ENCODE measurements at places on chromosomes 16 and 17.

GRCh38 chr16:30006095-30006473 lies 4.7 kb downstream of the DOC2A start:
- no peak for DNase-seq

DNA sequence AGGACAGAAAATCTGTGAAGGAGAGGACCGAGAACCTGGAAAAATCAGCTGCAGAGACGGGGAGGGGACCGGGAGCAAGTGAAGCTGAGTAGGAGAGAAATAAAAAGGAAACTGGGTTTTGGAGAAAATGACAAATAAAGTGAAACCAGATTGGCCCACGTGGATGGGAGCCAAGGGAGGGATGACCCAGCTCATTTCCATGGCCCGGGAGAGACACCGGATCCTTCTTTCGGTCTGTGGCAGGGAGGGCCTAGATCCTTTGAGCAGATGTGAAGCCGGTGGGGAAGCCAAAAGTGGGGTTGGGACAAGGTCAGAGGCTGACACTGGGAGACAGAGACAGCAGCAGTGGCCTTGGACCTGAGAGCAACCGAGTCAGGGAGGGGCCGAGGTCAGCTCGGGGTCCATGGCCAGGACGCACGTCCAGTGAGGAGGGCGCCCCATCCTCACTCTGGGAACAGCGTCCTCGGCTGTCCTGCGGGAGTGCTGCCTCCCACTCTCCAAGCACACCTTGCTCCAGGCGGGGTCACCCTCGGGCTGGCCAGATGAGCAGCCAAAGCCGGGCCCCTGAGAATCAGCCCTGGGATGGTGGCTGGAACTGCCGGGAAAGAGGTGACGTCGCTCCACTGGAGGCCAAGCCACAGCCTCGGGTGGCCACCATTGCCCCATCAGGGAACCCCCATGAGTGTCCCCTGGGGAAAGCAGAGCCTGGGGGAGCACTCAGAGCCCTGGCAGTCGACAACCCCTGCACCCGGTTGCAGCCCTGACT lies 50.8 kb upstream of the CDR2 start:
- DNase-seq = no peak

- DNase-seq = peak; percentile 95
Observed at GRCh38 chr17:59565171-59565958, at the start of gene DHX40. Gene DHX40, plus strand, starts transcription at chr17:59565610. Its CDS starts 62 bp downstream, at chr17:59565672.

- no peak for DNase-seq
Observed at GRCh38 chr17:17387498-17388362, 84.6 kb downstream of the NT5M start.

- peak; percentile 81 for DNase-seq
Observed at GRCh38 chr17:18960803-18961511, 9.0 kb downstream of the SLC5A10 start.

GRCh38 chr16:14307527-14308367 lies 236.6 kb downstream of the MRTFB start:
- no peak for DNase-seq

DNA sequence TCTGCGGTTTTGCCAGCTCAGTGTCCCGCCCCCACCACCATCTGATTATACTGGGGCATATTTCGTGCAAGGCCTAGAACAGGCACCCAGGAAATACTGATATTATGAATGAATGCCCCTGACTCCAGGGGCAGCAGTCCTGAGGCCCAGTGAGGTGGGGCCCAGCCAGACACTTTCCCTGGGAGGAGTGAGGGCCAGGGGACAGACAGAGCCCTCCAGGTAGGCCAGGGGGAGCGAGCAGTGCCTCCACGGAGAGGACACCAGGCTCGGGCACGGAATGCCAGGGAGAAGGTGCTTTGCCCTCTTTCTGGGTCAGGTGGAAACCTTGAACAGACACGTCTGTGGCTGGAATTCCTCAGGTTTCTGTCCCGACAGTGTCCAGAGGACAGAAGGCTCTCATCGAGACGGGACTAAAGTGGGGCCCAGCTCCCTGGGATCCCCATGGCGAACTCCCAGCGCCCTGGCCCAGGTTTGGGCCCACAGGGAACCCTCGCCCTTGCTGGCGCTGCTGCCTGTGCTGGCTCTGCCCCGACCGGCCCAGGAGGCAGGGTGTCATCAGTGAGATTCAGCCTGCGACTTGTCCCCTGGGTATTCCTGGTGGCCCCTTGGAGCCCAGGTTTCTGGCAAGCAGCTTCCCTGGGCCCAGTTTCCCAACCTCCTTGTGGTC lies 4.3 kb downstream of the KATNB1 start:
- no peak for DNase-seq

DNA sequence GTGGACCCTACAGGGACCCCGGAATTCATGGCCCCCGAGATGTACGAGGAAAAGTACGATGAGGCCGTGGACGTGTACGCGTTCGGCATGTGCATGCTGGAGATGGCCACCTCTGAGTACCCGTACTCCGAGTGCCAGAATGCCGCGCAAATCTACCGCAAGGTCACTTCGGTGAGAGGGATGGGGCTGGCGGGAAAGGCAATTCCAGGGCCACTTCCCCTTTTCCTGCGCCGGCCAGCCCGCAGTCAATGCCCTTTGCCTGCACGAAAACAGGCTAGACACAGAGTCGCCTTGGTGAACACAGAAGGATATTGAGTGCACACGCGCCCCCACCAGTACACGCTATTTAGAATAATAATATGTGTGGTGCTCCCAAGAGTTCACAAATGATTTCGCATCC lies 4.0 kb downstream of the WNK4 start:
- no peak for DNase-seq

- DNase-seq = no peak
Observed at GRCh38 chr16:83653785-83654184, 154.0 kb upstream of the HSBP1 start.

GRCh38 chr17:75694536-75694935 lies 26.7 kb upstream of the ITGB4 start:
- no peak for DNase-seq

GRCh38 chr16:11204513-11205047 lies 51.4 kb downstream of the SOCS1 start:
- DNase-seq = no peak

DNA sequence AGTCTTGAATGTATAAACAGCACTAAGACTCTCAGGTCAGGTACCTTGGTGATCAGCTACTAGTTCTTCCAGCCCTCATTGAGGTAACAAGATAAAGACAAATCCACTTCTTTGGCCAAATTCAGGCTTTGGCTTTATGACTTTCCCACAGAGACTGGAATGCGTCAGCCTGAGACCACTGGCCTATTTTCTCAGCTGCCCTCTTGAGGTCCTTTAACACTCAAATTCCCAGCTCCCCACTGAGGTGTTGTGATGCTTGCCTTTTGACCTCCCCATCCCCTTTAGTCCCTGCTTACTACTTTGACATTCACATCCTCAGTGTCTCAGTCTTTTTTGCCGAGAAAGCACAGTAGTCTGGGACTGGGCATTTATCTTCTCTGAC lies 10.6 kb downstream of the TNFAIP1 start:
- DNase-seq = no peak

DNA sequence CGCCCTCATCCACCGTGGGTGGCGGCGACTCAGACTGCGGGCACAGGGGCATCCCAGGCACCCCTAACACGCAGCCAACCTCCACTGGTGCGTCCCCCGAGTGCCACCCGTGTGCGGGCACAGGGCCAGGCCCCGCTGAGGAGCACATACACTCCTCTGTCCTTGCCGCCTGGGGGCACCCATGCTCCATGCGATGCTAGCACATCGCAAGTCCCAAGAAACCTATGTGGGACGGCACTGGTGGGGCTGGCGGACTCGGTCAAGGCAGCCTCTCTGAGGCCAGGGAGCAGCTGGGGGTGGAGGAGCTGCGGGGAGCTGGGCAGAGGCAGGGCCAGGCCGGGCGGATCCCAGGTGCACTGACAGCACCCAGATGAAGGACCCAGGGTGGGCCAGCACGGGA lies 4.0 kb downstream of the ZNF598 start:
- no peak for DNase-seq

GRCh38 chr16:86090461-86091170 lies 191.7 kb downstream of the IRF8 start:
- DNase-seq = no peak

GRCh38 chr16:29712809-29713208 lies 33.0 kb downstream of the C16orf54 start:
- no peak for DNase-seq

DNA sequence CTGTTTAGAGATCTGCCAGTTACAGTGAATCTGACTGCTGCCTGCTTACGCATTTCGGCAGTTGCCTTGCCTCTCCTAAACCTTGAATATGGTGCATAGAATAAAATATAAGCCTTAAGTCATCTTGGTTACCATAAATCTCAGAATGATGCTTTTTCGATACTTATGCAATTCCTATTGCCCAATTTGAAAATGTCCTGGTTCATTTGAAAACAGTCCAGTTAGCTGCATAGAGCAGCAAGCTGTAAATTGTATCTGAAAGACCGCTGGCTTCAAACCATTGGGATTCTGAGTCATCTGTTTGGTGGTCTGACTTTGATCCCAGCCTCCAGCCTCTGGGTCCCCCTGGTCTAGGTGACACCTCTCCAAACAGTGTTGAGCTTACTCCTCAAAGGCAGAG lies 2.7 kb upstream of the PRKCA start:
- no peak for DNase-seq

DNA sequence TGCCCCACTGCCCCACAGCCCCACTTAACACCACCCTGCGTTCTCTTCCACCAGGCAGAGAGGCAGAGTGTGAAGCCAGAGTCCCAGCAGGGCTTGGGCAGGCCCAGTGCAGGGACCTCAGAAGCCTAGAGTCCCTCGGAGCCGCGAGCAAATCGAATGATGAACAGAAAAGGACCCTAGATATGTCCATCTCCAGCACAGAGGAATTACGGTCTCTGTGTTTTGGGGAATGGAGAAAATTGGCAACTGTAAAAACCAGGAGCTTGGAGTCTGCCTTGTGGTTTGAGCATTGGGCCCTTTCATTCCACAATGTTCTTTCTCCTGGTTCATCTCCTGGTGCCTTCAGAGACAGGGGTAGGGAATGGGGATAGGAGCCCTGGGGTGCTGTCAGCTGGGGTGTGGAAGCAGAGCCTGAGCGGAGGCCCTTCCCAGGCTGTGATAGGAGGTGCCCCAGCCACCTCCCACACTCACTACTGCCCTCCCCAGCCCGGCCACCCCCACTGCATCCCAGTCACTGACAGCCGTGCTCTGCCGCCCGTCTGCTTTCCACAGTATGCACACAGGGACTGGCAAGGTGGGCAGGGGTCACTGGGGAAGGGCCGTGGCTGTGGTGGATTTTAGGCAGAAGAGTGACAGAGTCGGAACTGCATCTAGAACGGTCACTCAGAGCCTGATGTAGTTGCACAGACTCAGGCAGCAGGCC lies 26.7 kb downstream of the TBX4 start:
- no peak for DNase-seq

DNA sequence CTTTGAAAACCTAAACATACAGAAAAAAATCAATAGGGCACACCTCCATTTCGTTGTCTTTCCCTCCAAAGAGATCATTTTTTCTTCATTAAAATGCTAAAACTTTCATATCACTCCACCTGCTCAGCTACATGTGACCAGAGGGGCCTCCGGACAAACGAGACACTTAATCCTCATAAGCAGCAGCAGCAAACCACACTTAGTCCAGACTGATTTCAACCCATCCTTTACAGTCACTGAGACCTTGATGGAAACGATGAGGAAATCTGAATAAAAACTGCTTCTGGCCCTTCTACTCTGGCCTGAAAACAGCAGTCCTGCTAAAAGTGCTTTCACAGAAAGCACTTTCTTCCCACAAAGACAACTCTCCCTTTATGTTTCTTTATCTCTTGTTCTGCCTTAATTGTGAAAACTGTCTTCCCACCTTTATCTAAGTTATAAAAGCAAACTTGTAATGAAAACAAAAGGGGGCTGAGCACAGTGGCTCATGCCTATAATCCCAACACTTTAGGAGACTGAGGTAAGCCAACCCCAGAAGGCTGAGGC lies 4.6 kb downstream of the ANKRD11 start:
- no peak for DNase-seq

GRCh38 chr16:8814095-8814806 lies 16.6 kb downstream of the PMM2 start:
- DNase-seq = no peak

DNA sequence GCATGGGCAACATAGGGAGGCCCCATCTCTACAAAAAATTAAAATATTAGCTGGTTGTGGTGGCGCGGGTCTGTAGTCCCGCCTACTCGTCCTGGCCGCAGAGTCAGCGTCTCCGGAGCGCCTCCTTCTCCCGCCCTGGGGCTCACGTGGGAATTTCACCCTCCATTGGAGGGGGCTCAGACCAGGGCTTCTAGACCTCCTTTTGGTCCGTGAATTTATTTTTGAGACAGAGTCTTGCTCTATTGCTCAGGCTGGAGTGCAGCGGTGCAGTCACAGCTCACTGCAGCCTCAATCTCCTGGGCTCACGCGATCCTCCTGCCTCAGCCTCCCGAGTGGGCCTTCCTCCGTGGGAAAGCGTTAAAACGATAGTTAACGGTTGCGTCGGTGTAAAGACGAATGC lies 394 bp upstream of the NME4 start:
- DNase-seq = no peak

- peak; percentile 49 for DNase-seq
Observed at GRCh38 chr16:74999609-75000480, 1.0 kb downstream of the ZNRF1 start.

DNA sequence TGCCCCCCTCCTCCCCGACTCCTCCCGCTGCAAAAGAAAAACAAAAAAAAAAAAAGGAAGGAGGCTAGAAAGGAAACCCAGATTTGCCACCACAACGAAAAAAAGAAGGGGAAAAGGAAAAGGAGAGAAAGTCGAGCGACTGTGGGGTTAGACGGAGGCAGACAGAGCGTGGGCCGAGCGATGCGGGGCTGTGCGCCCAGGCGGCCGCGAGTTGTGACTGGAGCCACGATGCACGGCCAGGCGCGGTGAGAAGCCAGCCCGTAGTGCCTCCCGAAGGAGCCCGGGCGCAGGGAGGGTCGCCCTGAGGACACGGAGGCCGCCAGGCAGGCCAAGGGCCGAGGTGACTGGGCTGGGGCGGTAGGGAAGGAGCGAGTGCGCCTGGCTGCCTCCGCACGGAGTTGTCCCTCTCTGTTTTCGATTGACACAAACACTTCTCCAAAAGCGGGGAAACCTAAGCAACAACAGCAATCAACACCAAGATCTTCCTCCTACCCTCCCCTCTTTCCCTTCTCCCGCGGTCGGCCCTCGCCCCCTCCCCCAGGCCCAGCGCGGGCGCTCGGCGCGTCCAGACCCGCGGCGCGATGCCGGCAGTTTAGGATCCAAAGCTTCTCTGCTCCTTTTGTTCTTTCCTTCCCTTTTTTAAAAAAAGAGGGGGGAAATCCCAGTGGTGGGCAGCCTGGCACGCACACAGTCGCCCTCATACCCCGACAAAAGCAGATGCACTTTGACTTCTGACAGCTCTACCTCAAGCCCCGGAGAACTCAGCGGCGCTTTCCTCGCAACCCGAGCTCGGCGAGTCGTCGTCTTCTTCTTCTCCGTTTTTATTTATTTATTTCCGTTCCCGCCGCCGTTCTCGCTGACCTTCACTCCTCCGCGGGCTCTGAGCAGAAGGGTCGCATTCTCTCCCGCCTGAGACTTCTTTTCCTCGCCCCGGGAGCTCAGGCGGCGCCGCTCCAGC lies at the start of gene LHX1:
TSS of gene LHX1 (plus strand) at position 475 of the 958 bp plus-strand sequence. CDS start 723 bp downstream, outside the sequence.
- DNase-seq = no peak

DNA sequence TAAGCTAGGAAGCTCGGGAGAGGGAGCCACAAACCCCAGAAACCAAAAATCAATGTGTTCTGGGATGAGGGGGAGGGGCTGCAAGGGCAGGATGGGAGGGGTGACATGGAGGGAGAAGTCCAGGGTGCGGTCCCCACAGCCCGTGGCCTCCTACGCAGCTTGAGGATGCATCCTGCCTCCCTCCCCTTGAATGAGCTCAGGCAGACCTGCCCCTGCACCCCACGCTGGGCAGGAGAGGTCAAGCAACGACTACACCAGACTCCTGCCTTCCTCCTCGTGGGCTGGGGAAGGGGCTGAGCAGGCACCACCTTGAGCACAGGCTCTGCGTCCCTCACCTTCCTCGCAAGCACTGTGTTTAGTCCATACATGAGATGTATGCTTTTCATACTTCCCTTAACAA lies 3.9 kb downstream of the ANKRD13B start:
- DNase-seq = no peak
